ENCODE measurements at places on chromosomes 5 and 9.

DNA sequence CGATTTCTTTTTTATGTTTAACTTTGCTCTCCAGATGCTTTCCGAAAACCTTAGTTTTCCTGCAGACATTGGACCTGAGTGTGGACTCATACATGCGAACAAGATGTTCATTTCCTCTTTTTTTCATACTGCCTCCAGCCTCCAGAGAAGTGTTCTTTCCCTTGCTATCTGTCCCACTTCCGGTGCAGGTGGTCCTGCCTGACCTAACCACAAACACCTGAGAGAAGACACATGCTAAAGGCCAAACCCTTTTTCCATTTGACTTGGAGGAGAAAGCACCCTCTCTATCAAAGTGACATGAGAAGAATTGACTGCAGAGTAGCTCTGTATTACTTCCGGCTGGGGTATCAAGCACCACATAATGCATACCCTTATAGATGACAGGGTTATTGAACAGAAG, 334.0 kb downstream of the ARHGEF28 start:
- no peak for DNase-seq

GRCh38 chr5:67176936-67177335, 19.7 kb downstream of the CD180 start:
- no peak for DNase-seq

DNA sequence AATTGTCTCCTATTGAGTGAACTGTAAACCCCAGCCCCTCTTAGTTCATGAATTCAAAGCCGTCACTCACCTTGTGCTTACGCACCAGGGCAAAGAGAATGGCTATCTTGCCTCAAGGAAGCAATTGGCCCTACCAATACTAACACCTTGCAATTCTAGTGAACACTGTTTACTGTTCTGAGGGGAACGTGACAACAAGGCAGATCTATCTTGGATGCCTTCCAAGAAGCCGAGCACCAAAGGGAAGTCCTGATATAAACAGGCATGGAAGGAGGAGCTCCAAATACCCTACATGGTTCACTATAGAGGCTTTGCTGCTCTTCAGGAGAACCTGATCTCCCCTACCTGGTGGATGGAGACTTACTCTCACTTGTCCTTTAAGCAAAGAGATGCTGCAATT, 1.7 kb upstream of the PLPPR1 start:
- DNase-seq, result peak; percentile 43

DNA sequence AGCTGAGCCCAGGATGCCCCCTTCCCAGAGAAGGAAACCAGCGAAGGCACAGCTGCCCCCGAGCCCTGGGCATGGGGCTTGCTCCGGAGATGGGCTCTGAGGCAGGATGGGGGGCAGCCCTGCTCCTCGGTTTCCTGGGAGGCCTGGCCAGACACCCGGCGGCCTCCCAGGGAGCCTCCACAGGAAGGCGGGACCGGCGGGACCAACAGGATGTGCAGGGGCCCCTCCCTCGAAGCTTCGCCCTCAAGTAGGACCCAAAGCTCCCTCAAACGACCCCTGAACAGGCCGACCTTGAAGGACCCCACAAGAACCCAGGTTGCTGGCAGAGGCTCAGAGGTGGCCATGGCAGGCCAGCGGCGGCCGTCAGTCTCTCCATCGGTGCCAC, 11.7 kb downstream of the EXD3 start:
- no peak for DNase-seq

GRCh38 chr5:94857111-94857510, 238.6 kb downstream of the SLF1 start:
- no peak for DNase-seq

DNA sequence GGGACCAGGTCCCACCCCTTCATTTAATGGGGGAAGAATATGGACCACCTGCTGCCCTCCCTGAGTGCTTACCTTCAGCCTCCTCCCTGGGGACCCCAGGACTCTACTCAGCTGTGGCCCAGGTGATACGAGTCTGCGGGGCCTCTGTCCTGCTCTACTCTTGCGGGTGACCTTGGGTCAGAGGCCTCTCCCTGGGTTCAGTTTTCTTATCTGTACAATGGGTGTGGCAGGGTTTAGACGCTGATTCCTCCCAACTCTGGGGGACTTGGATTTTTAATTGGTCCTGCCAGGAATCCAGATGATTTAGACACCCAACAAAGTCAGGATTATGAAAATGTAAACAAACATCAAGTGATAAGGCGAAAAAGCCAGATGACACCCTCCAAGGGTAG, 25.0 kb downstream of the FAM163B start:
- DNase-seq, result no peak

- DNase-seq, result no peak
Observed at GRCh38 chr9:133146746-133147411, 16.8 kb downstream of the GBGT1 start.

DNA sequence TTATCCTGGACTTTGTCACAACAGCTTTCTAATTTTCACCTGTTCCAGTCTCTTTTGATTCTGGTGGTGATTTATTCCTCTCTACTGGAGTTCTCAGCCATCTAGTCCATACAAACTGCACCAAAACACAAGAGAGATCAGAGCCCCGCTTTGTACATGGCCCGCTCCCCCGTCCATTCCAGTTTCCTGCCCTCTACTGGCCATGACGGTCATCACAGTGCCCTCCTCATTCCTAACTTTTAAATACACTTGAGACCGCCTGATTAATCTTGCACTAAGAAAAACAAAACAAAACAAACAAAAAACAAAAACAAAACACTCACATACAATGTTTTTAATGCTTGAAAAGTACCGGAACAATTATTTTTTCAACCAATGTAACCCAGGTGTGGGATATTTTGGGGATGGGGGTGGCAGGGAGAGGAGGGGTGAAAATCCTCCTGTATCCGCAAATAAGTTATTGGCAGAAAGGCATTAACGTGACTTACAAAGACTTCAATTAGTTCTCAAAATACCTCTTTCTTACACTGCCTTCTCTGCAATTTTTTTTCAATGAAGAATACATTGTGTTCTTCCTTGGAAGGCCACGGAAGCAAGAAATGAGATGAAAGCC, 84.8 kb upstream of the PAM start:
- peak; percentile 17 for DNase-seq

GRCh38 chr9:14179449-14179848, 134.5 kb downstream of the NFIB start:
- no peak for DNase-seq

GRCh38 chr5:80763873-80764647, 109.3 kb upstream of the DHFR start:
- DNase-seq, result no peak

- no peak for DNase-seq
Observed at GRCh38 chr5:15385037-15385436, 114.9 kb upstream of the FBXL7 start.
